ENCODE measurements at places on chromosomes 11 and 22.

GRCh38 chr11:1879941-1880720 lies 11.6 kb downstream of the PRR33 start:
- DNase-seq: no peak

GRCh38 chr11:126973051-126973450 lies 27.5 kb downstream of the KIRREL3 start:
- no peak for DNase-seq

- DNase-seq: no peak
Observed at GRCh38 chr22:40108396-40108795, 69.3 kb upstream of the TNRC6B start.

- DNase-seq: no peak
Observed at GRCh38 chr11:120137611-120138521, at the start of gene TRIM29. Gene TRIM29, minus strand, starts transcription at chr11:120138113. Its CDS starts 82 bp downstream, at chr11:120138031.

GRCh38 chr22:33352768-33353167 lies 294.6 kb upstream of the SYN3 start:
- DNase-seq: no peak
